Non-pigmented ciliary epithelial cell (primary cell): ENCODE measurements at places on chromosomes 16 and 17.

DNA sequence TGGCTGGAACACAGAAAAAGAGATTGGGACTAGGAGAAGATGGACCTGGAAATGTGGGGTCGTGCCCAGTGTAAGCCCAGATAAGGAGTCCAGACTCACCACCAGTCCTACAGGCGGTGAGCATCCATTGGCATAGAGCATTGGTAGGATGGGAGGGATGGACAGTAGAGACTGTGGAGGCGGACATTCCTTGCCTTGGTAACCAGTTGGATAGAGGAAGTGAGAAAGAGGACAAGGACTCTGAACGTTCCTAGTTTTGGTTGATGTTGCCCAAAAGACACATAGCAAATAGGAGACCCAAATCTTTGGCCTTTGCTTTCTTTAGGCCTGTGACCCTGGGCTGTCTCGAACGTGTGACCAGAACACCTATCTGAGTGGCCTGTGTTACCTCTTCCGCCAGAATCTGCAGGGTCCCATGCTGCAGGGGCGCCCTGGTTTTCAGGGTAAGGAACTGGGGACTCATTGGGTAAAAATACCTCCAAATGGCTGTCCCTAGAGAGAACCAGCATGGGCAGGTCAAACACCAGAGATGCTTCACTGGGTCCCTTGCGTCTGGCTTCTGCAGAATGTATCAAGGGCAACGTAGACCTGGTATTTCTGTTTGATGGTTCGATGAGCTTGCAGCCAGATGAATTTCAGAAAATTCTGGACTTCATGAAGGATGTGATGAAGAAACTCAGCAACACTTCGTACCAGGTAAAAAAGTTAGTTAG, 6.4 kb downstream of the ITGAL start:
- no peak for DNase-seq

GRCh38 chr16:84055366-84055765, 12.8 kb upstream of the SLC38A8 start:
- DNase-seq: no peak

DNA sequence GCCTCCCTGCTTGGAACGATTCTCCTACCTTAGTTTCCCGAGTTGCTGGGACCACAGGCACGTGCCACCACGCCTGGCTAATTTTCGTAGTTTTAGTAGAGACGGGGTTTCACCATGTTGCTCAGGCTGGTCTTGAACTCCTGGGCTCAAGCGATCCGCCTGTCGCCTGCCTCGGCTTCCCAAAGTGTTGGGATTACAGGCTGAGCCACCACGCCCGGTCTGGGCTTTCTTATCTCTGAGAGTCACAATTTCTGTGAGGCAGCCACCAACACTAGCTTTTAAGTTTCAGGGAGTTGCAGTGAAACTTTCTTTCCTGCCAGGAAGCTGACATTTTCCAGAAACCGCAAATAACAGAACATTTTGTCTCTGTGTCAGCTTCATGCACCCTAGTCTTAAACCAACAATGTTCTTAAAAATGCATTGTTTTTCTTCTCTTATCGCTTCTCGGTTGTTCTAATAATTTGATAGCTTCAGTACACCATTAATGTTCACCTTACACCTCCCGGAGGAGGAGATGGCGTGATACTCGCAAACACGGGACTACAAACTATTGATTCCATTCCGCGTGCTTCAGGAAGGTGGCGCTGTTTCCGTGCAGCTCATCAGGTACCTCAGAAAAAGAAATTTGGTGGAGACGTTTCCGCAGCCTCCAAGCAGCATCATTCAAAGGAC, 7.4 kb upstream of the DHRS7B start:
- no peak for DNase-seq

DNA sequence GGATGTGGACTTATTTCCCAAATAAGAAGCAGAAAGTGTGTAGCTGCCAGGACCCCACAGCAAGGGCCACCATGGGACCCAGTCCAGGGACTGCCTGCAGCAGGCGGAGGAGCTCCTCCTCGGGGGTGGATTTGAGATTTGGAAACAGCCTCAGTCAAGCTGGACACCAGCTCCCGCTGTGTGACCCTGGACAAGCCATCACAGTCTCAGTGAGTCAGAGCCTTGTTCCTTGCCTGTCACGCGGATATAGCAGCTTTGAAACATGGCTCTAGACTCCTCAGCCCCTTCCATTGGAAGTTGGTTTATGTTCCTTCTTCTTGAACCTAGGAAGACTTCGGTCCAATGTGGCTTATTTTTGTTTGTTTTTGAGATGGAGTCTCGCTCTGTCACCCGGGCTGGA, 12.5 kb upstream of the DPEP1 start:
- no peak for DNase-seq

GRCh38 chr17:21213638-21214014, 335 bp downstream of the TMEM11 start:
- no peak for DNase-seq

GRCh38 chr17:75809631-75810111, 25.1 kb downstream of the UNK start:
- DNase-seq: no peak

DNA sequence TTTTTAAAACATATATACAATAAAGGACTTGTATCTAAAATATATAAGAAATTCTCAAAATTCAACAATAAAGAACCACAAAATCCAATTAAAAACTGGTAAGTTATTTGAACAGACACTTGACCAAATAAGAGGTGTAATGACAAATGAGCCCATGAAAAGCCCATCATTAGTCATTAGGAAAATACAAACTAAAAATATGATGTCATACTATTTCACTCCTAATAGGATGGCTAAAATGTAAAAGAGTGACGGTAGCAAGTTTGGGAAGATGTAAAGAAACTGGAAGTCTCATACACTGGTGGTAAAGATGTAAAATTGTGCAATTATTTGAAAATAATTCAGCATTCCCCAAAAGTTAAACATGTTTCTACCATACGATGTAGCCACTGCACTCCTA, 1095.3 kb upstream of the CDH8 start:
- no peak for DNase-seq

DNA sequence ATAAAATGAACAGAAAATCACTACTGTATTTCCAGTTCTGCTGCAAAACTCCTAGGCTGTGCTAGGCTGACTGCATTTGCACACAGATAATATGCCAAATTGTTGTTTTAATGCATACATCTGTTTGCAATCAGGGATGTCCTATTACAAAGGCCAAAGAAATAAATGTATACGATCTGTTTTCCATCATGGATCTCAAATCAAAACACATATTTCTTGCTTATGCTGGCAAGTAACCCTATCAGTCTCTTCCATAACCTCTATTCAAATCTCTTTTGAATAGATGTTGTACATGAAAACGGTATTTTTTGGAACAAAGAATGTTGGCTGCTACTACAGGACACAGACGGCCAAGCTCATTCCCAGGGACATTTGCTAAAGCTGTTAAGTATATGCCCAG, 56.6 kb downstream of the DUSP14 start:
- no peak for DNase-seq

DNA sequence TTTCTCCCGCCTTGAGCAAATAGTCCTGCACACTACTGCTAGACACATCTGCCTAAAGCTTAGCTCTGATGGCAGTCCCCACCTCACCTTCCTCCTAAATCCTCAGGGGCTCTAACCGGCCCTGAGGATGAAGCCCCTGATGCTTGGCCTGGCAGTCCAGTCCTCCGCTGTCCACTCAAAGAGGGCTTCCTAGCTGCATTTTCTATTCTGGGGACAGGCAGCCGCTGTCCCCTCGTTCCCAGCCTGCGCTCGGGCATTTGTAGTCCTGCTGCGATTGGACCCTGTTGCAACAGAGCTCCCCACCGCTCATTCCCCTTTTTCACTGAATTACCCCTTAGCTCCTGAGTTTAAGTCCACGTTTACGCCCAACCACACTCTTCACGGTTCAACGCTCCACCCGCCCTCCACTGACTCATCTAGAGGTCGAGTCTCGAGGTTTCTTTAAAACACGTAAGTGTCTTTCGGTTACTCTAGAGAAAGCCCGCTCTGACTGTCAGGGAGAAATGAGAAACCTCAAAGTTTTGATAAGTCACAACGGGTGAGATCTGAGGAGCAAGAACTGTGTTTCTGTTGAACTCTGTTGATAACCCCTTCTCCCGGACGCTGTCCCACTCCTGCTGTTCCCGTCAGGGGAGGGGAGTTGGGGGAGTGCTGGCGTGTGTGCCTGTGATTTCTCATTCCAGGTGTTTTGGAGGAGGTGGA, 4.5 kb downstream of the CCR7 start:
- DNase-seq: peak; percentile 60

DNA sequence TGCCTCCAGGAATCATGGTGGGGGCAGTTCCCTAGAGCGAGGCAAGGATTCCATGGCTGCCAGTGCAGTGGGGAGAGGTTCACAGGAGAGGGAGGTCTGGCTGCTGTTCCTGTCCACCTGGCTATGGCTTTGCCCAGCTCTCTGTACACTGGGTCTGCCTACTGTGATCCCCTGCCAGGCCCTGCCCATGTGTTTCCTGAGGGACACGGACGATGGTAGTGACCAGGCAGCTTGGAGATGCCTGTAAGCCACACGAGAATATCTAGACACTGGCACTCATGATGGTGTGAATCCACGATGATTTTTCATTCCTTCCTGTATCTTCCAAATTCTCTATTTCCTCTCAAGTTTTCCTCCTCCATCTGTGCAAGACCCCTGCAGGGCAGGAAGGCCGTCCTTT, 11.1 kb downstream of the C1QTNF8 start:
- DNase-seq: no peak

DNA sequence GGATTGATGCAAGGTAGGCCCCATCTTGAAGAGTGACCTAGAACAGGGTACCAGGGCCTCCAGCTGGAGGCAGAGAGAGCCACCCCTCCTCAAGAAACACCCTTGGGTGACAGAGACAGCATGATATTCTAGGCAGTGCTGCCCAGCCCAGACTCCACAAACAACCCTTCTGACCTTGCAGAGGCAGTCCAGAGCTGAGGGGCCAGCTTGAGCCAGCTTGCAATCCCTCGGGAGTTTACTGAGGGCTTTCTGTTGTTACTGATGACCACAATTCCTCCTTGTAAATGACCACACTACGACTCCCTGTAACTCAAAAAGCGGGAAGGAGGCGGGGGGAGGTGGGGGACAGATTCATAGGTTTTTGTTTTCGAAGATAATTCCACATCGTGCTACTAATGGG, 18.6 kb upstream of the MNT start:
- no peak for DNase-seq

DNA sequence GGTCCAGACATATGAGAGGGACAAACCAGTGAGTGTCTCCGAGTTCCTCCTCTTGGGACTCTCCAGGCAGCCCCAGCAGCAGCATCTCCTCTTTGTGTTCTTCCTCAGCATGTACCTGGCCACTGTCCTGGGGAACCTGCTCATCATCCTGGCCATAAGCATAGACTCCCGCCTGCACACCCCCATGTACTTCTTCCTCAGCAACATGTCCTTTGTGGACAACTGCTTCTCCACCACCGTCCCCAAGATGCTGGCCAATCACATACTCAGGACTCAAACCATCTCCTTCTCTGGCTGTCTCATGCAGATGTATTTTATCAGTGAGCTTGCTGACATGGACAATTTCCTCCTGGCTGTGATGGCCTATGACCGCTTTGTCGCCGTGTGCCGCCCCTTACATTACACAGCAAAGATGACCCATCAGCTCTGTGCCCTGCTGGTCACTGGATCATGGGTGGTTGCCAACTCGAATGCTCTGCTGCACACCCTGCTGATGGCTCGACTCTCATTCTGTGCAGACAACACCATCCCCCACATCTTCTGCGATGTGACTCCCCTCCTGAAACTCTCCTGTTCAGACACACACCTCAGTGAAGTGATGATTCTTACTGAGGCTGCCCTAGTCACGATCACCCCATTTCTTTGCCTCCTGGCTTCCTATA, 19.2 kb downstream of the ZNF200 start:
- no peak for DNase-seq

DNA sequence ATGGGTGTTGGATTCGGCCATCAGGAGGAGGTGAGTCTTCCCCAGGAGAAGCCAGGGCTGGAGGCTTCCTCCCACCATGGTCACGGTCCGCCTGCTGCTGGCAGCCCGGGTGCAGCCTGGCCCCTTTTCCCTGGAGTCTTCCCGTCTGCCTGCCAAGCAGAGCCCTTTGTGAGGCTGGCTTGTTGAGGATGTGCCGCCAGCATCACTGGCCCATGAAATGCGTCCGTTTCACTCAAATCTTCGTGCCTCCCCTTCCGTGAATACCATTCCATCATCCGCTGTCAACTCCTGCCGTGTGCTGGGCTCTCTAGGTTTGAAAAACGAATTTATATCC, 9.6 kb downstream of the VPS4A start:
- no peak for DNase-seq

DNA sequence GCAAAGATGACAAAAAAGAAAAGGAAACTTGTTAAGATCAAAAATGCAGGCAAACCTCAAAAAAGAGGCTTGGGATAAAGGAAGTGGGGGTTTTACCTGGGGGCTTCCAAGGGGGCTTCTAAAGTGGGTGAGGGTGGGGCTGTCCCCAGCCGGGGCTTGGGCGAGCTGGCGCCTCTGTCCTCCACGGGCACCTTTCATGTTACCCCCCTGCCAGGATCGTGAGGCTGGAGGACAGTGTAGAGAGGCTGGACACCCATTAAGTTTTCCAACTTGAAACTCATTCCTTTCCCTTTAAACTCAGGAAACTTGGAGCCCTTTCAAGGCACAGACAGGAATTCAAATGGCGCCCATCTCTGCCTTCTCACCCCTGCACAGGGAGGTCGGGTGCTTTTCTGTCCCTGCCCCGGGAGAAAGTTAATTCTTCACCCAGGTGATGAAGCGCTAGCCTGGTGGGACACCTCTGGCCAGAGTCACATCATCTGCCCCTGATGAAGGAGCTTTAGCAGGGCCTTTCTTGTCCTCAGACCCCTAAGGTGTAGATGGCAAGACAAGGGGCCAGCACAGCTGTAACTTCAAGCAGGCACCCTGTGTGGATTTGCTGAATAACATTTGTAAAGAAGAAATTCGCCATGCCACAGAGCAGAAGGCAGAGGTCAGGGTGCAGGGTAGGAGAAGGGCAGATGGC, 87.3 kb downstream of the C16orf78 start:
- no peak for DNase-seq

GRCh38 chr17:4582691-4583090, 1.6 kb upstream of the SMTNL2 start:
- no peak for DNase-seq

GRCh38 chr16:4892361-4893102, 44.4 kb downstream of the PPL start:
- DNase-seq: no peak

DNA sequence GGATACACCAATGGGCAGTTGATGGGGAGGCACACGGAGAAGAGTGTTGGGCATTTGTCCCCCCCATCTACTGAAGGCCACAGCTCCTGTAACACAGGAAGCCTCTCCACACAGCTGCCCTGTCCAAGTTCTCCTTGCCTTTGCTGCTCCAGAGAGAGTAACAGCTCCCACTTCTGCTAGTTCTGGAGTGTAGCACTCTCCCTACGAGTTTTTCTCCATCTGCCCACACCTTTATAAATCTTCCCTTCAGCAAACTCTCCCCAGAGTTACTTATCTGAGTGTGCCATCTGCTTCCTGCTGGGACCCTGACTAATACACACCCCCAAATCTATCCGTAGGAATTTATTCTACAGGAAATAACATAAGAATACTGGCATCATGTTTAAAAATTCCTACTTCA, 42.6 kb upstream of the ERN1 start:
- no peak for DNase-seq
